NCI-H2081 (cell line): ENCODE measurements at places on chromosomes 5 and 9.

GRCh38 chr5:164073081-164073480 is 567.7 kb downstream of the MAT2B start:
- DNase-seq = no peak

DNA sequence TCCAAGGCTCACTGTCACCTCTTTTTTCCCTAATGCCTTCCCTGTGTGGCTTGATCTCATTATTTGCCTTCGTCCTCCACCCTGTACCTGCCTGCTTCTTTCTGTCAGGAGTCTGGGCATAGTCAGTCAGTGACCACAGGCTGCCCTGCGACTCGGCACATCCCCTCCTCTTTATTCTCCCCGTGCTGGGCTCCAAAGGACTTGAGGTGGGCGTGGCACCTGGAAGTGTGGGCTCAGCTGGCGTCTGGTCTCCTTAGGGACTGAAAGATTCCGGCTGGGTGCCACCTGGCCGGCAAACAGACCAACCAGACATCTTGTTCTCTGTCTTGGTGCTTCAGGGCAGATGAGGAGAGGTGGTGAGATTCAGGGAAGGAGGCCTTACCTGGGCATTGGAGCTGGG is 29.6 kb upstream of the PRDM12 start:
- DNase-seq = no peak

DNA sequence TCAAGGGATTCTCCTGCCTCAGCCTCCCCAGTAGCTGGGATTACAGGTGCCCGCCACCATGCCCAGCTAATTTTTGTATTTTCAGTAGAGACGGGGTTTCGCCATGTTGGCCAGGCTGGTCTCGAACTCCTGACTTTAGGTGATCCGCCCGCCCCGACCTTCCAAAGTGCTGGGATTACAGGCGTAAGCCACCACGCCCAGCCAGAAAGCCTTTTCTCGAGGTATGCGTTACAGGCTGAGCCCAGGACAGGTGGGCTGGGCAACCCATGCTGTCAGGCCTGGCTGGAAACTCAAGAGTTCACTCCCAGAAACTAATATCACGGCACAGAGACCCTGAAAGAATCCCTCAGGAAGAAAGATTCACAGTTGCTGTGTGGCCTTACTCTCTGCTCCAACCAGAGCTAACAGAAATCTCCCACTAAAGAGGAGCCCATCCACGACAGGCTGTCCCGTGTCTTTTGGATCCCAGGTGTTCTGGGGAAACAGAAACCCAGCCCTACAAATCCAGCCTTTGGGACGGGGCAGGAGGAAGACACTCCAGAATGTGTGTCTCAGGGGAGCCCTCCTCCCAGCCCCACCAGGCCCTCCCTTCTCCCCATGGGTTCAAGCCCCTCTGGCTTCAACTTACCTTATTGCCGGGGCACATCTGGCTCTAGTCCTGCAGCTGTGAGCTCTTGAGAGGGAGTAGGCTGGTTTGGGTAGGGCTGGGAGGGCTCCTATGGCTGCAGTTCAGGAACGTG is 400 bp downstream of the TIFAB start:
- no peak for DNase-seq

DNA sequence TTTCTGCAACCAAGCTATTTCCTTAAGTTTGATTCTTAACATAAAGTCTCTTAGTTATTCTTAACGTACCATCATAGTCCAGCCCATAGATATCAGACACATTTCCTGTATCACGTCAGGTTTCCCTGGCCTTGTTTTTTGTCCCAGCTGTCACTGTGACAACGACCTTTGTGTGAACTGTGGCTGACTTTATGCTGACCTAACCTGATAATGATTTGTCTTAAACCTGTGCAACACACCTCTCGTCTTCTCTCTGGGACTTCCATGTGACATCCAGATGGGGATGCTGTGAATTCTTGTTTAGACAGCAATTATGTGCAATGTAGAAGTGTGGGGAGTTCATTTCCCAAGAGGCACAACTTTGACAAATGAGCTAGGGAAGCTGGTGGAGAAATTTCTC is 662.8 kb downstream of the PTPRD start:
- DNase-seq = no peak

- DNase-seq = no peak
Measured at GRCh38 chr5:107294669-107295068, 376.1 kb downstream of the EFNA5 start.

DNA sequence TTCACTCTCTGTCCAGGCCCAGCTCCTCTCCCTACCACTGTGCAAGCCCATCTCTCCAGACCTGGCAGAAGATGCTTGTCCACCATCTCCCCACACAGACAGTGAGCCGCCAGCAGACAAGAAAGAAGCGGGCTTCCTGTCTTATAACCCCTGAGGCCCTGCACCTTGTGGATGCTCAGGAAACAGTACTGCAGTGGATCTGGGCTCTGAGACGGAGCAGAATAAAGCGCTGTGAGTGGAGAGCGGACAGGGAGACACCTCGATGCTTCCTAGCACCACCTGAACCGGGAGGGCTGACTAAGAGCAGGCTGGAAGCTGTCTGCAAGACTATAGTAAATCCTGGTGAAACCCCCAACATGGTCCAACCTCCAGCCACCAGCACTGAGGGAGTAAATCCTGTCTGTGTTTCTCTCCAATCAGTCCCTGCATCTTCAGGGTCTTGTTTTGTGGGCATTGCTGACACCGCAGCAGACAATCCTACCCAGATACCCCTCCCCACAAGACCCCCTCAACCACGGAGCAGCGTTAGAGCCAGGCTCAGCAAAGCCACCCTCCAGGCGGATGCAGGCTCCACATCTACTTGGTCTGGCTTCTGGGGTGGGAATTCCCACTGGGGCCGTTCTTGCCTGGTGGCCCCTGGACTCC is 18.7 kb downstream of the ORM2 start:
- DNase-seq = no peak

- no peak for DNase-seq
Measured at GRCh38 chr5:41306005-41306404, 92.7 kb upstream of the C6 start.

GRCh38 chr5:132459031-132459982 is 31.3 kb downstream of the IRF1 start:
- no peak for DNase-seq

DNA sequence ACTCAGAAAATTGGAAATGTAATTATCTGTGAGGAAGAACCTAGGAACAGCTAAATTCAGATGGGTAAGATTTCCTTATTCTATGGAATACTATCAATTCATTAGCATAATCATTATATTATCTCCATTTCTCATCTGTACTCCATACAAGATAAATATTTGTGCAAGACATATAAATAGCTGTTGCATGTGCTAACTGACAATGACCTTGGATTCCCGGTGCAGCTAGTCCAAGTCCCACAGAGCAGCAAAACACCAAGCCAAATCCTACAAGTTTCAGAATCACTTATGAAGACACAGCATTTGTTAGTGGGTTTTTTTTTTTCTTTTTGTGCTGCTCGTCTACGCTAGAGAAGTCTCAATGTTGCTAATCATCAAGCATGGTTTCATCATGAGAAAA is 64.8 kb downstream of the NUDT12 start:
- DNase-seq = no peak

DNA sequence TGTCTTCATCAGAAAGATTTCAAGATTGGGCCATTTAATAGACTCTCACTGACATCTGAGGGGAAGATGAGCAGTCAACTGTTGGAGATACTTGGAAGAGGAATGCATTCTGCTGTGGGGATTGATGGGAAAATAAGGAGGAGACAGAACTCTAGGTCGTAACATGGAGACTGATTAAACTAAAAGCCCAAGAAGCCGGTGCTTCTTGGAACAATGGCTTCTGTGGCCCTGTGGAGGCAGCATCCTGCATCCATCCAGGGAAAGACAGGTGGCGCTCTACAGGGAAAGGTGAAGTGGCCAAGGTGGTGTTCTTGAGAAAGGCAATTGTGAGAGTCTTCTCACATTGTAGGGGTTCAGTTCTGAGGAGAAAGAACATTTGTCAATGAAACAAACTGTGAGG is 31.3 kb downstream of the ZFAND5 start:
- no peak for DNase-seq

GRCh38 chr9:36479101-36479500 is 79.0 kb upstream of the RNF38 start:
- DNase-seq = no peak

- DNase-seq = no peak
Measured at GRCh38 chr5:179267071-179267670, 78.1 kb downstream of the ADAMTS2 start.

- DNase-seq = no peak
Measured at GRCh38 chr5:179194941-179195381, 134.8 kb downstream of the ZNF354C start.
